Activated CD4-positive, CD25-positive, alpha-beta regulatory T cell (primary cell): ENCODE measurements at places on chromosomes 13 and 19.
A peak's percentile ranks its signal among the peaks of the same experiment; 100 is the strongest.

DNA sequence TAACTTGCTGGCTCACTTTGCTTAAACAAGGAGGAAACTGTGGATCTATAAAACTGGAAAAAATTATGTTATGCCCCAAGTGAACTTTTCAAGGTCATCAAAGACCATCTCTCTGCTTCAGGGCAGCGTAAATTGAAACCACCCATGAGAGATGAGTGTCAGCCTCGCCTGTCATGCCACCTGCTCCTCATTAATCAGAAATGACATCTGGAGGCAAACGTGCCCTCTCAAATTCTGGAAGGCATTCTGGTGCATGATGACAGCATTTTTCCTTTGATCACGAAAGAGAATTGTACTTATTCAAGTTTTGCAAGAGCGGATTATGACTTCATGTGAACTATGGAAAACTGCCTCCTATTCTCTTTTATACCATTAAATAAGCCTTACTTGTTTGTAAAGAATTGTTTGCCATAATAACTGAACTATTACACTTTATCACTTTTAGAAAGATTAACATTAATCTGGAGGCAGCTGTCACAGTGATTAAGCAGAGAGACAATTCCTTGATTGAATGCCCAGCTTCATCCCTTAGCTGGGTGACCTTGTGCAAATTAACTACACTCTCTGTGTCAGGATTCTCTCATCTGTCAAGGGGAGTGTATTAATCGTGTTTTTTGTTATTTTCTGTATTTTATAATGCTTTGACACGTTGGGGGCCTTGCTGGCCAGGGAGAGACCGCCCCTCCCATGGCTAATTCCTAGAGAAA, 17.0 kb upstream of the SACS start:
- DNase-seq, result no peak

DNA sequence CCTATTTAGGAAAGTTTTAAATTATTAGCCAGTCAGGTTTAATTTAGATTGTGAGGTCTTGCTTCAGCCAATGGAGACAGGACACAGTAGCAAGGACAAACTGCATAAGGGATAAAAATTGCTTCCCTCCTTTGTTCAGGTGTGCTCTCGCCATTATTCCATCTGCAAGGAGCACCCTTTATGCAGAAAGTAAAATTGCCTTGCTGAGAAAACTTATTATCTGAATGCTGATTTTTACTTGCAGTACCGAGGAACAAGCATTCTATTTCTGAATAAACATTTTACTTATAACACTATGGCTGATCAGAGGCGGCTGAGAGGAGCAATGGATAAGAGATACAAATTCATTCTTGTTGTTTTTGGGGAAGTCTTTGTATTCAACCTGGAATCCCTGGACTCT, 8.0 kb downstream of the CYP4F22 start:
- no peak for DNase-seq

GRCh38 chr19:49677901-49678674, 1.0 kb downstream of the PRMT1 start:
- peak; percentile 78 for DNase-seq

DNA sequence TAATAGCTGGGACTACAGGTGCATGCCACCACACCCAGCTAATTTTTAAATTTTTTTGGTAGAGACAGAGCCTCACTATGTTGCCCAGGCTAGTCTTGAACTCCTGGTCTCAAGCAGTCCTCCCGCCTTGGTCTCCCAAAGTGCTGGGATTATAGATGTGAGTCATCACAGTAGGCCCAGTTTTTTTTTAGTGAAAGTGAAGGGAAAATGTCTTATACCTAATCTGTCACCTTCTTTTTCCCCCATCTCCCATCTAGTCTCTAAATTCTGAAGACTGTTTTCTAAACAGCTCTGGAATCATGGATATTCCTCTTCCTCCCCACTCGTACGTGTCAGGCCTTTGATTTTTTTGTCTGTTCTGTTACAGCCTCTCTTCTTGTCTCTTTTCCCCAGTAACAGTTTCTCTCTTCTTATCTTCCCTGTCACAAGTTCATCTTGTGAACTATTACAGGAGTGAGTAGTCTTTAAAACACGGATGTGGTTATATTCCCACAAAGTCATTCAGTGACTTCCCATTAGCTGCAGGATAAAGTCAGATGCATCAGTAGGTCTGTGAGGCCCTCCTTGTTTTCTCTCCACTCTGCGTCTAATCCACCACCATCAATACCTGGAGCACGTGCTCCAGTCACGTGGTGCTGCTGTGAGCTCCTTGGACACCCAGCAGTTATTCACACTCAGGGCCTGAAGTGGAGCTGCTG, 2.9 kb downstream of the CDC16 start:
- DNase-seq, result no peak

DNA sequence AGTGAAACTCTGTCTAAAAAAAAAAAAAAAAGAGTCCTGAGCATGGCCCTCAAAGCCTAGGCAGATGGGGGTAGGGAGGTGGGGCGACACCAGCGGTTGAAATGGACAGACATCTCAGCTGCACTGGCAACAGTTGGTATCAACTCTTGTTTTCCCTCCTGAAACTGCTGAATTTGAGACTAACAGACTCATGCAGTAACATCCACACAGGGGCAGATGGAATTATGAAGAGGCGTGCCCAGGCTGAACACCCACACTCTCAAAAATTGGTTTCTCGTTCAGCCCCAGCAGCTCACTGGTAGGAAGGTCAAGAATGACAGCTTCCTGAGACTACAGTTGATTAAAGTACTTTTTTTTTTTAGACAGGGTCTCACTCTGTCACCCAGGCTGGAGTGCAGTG, 24.1 kb downstream of the PBX4 start:
- DNase-seq, result no peak

DNA sequence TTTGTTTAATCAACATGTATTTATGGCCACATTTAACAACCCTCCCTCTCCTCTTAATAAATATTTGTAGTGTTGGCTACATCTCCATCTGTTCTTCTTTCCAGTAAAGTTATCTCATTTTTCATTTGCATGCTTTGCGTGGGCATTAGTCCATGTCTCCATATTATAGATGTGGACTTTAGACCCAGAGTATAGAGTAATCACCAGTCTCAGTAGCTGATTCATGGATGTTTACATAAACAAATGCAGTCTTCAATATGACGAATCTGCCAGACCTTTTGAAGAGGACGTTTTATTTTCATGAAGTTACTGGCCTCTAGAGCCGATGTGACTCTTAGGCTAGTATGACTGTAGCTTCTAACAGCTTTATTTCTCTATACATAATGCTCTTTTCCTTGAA, 1546.2 kb downstream of the OLFM4 start:
- DNase-seq, result no peak

GRCh38 chr19:56547535-56547934, 8.8 kb downstream of the ZFP28 start:
- no peak for DNase-seq

DNA sequence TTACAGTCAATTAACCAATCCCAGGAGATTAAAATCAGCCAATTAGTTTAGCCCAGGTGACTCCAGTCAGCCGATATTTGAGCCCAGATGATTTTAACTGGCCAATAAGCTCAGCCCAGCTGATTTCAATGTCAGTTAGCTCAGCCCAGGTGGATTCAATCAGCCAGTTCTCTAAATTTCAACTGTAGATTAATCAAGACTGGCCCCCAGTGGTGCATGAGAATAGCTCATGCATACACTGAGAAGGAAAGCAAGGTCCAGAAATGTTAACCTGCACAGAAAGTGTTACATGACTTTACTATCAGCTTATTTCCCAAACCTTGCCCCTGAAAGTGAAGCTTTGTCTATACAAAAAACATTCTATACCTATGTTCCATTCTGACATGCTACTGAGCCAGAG, 55.4 kb upstream of the ZNF724 start:
- DNase-seq, result no peak

DNA sequence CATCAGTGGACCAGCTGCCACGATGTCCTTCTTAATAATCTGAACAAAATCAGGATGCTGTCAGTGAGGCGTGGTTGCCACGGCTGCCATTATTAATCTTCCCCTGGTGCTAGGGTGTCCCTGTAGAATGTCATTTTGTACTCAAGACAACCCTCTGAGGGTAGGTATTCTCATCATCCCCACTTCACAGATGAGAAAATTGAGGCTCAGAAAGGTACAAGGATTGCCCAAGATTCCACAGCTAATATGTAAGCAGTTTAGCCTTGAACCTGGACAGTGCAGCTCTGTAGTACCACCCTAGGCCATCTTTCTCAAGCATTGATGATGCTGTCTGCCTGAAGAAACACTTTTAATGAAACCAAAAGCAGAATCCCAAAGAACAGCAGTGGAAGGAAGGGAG, 8.1 kb downstream of the PPP2R1A start:
- no peak for DNase-seq

DNA sequence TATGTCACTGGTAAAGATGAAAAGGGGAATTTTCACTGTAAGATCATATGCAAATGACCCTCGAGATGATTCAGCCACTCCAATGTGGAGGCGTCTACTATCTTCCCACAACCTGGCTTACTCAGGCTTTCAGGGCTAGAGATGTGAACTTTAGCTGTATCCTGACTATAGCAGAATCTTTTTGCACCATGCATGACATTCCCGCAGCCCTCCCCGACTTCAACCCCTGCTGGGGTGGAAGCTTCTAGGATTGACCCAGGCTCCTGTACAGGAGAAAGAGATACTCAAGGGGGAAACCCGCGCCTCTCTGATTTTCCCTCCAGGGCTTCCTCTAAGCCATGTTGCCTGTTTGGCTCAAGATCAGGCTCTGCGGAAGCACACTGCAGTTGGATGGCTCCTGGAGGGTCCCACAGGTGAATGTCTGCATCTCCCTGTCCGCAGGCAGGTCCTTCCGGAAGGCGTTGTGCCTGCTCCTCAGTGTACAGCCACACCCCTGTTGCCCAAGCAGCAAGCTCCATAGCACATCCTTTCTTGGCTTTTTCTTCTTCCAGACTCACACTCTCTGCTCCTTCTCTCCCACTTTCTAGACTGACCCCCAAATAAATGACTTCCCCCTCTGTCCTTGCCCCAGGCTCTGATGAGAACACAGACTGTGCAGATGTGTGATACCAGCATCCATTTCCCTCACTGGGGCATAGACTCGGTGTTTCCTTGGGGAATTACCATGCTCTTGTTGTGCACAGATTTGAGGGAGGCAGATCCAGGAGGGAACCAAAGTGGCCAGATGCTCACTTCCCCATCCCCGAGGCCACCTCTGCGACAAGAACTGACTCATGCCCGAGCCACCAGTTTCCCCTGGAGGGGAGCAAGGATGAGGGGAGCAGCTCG, 29.1 kb upstream of the POP4 start:
- no peak for DNase-seq

GRCh38 chr19:7507884-7508283, 8.0 kb upstream of the ZNF358 start:
- no peak for DNase-seq

DNA sequence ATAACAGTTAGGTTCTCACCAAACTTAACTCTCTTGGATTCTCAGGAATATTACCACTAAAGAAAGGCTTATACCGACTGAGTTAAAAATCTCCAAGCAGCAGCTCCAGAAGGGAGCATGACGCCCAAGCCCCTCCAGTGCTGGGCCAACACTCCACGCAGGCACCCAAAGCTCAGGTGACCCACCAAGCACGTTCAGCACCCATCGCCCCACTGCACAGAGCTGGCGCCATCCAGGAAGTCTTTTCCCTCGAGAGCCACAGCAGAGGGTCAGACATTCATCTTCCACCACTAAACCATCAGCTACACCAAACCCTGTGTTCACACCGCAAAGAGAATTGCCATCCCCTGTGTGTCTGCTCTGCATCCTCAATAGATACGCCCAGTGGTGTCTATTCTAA, 65.7 kb downstream of the SOX1 start:
- DNase-seq, result no peak

GRCh38 chr19:44894052-44894400, 3.0 kb downstream of the TOMM40 start:
- DNase-seq, result no peak

DNA sequence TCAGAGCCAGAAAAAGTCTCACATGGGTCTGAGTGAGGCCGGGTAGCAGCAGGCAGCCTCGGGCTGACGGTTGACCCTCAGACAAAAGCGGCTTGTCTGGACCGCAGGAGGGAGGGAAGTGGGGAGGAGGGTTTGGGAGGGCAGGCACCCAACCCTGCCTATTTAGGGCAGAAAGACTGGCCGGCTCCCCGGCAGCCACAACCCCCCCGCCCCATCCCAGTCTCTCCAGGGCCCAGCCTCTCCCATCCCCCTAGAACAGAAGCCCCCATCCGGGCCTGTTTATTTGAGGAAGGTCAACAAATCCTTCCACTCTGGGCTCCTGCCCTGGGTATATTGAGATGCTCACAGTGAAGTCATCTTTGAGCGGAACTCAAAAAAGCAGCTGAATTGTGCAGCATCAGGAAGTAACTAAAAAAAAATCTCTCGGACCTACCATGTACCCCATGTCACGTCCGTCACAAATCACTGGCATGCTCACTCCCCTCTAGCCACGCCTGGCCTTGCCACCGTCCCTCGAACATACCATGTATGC, 6.3 kb downstream of the DACT3 start:
- no peak for DNase-seq

DNA sequence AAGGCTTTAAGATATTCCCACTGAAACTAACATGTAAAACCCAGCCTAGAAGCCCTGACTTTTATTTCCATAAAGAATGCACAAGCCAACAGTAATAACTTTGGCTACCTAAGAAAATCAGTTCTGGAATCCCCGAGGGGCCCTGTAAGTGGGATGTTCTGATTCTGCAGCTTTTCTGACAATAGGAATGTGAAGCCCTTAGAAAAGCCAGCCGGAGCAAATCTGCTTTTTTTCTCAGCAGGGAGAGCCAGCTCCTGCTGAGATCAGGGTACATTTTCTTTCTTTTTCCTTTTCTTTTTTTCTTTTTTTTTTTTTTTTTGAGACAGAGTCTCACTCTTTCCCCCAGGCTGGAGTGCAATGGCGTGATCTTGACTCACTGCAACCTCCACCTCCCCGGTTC, 8.0 kb upstream of the GARRE1 start:
- DNase-seq, result no peak

DNA sequence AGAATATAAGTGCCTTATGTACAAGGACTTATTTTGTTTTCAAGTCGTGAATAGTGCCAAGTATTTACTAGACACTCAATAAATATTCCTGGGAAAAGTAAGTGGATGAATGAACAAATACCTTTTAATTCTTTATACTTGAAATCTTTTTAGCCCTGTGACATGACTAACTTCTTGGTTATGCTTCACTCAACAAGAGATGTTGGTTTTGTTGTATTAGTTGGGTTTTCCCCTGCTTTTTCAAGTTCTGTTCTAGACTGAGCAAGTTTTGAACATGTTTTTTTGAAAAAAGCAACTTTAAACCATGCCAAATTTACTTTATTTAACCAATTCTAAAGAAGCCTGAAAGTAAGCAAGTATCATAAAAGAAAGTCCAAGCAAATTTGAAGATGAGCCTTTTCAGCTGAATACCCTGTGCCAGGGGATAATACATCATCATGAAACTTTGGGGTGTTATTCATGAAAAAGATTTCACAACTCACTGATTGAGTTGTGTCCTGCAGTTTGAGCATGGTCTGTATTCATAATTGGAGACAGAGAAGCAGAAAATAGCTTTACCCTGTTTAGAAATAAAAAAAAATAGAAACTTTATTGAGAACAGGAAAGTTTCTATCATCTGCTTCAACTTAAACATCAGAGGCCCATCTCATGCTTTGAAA, 11.1 kb downstream of the LMO7 start:
- DNase-seq, result no peak
